Right cardiac atrium (tissue), 5 donors: ENCODE measurements at places on chromosomes 5 and 9.

DNA sequence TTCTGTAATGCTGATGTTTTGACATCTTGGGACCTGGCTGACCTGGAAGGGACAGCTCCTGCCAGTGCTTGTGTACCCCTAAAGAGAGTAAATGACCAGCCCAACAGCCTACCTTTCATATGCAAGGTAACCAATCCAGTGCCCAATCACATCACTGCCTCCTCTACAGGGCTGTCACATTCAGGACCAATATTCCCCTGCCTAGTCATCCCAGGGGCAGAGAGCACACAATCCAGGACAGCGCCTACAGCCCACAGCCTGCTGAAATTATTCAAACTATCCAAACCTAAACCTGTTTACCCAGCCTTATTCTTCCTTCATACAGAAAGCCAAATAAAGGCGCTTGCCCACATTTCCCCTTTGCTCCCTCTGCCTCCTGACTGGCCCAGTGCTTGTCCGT, 284.1 kb downstream of the CTNND2 start:
- no peak for DNase-seq

DNA sequence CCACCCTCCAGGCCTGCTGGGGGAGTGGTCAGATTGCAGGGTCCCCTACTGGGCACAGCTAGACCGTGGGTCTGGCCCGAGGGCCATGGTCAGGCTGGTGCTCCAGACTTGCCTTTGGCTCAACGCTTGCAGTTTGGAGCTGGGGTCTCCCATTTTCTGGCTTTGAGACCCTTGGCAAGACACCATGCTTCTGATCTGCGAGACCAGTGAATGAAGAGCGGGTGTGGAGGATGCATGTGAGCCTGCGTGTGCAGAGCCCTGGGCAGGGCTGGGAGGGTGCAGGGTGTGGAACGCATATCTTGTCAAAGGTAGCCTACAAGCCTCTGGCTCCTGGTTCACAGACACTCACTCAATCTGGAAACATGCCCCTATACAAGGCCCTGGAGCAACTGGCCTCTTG, 6.1 kb upstream of the MRNIP start:
- DNase-seq = no peak

- no peak for DNase-seq
Measured at GRCh38 chr5:127567026-127567768, 49.8 kb downstream of the PRRC1 start.

- no peak for DNase-seq
Measured at GRCh38 chr9:27523141-27523540, 949 bp upstream of the IFNK start.
